ENCODE measurements at places on chromosomes 5 and 9.

DNA sequence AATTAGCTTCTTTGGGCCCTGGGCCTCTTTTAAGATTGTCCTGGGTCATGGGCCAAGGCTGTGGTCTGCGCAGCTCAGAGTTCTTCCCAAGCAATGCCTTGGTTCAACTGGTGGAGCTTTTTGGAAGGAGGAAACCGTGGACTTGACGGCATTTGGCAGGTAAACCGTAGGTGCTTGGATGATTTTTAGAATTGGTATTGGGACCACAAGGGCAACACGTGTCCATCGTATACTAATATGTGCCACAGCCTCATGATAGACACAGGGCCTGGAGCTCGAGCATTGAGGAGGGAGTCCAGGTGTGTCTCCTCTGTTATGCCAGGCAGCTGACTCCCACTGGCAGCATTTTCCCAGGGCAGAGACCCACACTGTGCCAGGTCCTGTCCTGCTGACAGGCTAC lies 120.9 kb upstream of the PITX1 start:
- DNase-seq, result no peak

DNA sequence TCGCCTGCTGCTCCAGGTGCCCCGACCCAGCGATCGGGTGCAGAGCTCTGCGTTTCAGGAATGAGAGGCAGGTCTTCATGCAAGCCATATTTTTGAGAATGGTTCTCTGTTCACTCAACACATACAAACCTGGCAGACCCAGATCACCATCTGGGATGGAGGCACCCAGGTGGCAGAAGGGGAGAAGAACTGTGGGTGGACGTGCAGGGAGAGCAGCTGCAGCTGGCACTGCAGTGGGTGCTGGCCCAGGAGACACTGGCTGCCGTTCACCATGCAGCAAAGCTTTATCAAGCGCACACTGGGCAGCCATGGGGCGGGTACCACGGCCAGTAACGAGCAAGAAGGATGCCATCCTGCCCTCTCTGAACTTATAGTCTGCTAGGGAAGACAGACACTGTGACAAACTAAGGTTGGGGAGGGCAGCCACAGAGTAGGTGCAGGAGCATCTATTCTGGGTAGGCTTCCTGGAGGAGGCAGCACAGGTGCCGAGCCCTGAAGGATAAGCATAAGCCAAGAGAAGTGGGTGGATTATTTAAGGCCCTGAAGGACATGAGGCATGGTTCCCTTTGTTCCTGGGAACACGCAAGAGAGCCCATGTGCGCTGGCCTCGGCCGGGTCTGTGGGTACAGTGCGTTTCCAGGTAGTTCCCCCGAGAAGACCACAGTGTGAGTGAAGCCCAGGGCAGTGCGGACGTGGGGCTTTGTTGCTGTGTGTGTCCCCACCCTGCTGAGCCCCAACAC lies 46.2 kb upstream of the FCN2 start:
- no peak for DNase-seq

GRCh38 chr5:65190328-65191053 lies 291.2 kb downstream of the ADAMTS6 start:
- no peak for DNase-seq

DNA sequence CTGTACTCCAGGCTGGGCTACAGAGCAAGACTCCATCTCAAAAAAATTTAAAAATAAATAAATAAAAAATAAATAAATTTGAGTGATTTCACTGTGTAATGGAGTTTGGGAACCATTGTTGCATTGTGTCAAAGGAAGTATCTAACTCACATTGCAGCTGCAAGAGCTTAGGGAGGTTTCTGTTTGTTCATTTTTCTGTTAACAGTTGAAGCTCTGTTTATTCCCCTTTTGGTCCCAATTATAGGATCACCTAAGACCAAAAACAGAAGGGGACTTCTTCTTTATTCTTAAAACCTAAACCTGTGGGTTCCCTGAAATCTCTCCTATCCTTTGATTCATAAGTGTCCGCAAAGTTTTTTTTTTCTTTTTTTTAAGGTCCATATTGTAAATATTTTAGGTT lies 28.6 kb upstream of the PCAT7 start:
- DNase-seq, result no peak

DNA sequence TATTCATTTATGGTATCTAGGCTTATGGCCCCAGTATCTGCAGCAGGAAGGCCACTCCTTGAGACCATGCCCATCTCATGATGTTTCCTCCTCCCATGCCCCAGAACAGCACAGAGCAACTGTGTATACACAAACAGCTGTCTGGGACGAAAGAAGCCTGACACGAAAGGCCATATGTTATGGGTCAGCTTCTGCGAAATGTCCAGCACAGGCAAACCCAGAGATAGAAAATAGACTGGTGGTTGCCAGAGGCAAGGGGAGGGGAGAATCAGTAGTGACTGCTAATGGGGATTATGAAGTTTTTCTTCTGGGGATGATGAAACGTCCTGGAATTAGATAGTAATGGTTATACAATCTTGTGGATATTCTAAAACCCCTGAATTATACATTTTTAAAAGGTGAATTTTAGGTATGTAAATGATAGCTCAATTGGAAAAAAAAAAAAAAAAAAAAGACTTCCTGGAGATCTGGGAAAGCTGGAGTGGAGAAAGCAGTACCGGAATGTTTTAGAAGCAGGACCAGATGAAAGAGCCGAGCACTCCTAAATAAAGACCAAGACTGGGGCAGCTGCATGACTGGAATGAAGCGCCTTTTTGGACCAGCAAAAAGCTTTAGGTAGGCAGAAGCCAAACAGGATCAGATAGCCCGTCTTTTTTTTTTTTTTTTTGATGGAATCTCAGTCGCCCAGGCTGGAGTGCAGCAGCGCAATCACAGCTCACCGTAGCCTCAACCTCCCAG lies 29.2 kb downstream of the PCDHGC5 start:
- DNase-seq, result no peak

DNA sequence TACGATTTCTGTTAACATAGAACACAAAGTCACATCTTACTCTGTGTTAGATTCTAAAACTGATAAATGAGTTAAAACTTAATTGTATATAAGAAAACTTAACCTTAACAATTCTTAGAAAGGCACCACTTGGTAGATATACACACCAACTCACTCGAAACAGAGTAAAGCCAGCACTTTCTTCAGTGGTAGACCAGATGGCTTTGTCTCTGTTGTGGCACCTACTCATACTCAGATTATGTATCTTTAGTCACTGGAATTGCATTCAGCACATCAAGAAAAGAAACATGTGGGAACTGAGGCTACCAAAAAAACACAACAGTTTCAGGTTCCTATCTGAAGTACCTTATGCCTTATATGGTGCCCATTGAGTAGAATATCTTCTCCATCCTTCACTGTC lies 192.5 kb downstream of the ZNF608 start:
- no peak for DNase-seq

- DNase-seq, result no peak
These were observed 35.4 kb upstream of the GDNF start for GRCh38 chr5:37875051-37875787.

GRCh38 chr9:128109050-128109709 lies 18.3 kb downstream of the PTGES2 start:
- DNase-seq, result no peak

- DNase-seq, result no peak
These were observed 3.3 kb downstream of the FGFR4 start for GRCh38 chr5:177089825-177090641.

DNA sequence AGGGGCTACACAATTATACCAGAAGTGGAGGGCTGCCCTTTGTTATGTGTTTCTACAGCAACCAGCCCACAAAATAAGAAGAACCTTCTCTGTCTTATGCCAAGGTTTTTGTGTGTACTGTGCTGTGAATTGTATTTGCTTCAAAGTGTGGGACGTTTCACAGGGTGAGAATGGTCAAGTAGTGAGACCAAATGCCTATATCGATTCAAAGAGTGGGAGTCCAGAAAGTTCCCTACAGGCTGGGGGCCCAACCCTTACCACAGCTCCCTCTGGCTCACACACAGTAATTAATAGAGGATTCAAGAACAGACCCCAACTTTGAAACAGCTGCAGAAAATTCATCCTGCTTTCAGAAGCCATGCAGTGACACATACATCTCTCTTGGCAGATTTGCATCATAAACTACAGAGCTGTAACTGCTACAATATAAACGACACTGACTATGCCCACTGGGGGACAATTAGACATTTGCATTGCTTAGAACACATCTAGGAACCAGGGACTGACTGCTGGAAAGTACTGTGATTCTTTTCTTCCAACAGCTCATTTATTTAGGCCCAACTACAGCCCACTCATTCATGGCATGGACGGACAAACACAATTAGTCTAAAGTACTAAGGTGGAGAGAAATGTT lies 12.8 kb downstream of the ENC1 start:
- DNase-seq, result no peak

All from activated T-cell treated with anti-CD3 and anti-CD28 coated beads for 1 hour (primary cell).